ENCODE measurements at places on chromosomes 2 and 18.

- no peak for DNase-seq
Observed at GRCh38 chr2:197071790-197072436, 145.4 kb upstream of the PGAP1 start.

- no peak for DNase-seq
Observed at GRCh38 chr2:9770006-9770307, 73.3 kb upstream of the TAF1B start.

GRCh38 chr2:205770577-205770976, 88.3 kb downstream of the NRP2 start:
- no peak for DNase-seq

DNA sequence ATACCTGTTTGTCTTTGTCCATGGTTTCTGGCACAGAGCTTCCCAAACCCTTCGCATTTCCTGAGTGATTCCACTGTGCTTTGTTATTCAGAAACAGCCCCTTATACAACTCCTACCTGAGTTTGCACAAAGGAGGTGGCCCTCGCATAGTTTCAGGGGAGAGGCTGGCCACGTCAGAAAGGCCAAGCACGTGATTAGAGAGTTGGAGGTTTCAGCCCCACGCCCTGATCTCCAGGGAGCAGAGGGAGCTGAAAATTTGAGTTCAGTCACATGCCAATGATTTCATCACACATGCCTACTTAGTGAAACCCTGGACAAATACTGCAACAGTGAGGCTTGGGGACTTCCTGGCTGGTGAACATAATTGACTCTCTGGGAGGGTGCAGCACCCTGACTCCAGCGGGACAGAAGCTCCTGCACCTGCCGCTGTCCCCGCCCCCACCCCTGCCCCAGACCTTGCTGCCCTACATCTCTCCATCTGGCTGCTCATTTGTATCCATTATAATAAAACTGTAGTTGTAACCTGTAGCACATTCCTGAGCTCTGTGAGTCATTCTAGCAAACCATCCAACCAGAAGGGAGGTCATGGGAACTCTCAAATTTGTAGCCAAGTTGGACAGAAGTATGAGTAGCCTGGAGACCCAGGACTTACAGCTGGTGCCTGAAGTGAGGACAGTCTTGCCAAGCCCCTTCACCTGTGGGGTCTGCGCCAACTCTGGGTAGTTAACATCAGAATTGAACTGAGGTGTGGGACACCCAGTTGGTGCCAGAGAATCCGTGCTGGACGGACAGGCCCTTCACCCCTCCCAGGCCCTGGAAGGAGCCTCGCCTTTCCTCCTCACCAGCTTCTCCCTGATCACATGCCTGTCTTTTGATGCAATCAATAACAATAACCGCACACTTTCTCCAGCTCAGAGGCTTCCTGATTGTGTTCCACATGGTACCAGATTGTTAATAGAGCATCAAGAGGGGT, 224.3 kb downstream of the ANAPC1 start:
- no peak for DNase-seq

- no peak for DNase-seq
Observed at GRCh38 chr2:68721482-68722101, 13.0 kb upstream of the ARHGAP25 start.

- DNase-seq: no peak
Observed at GRCh38 chr2:224570328-224570993, 14.7 kb downstream of the CUL3 start.

GRCh38 chr18:79515331-79515730, 119.6 kb downstream of the NFATC1 start:
- no peak for DNase-seq

GRCh38 chr2:11008773-11009172, 97.0 kb downstream of the KCNF1 start:
- DNase-seq: no peak

DNA sequence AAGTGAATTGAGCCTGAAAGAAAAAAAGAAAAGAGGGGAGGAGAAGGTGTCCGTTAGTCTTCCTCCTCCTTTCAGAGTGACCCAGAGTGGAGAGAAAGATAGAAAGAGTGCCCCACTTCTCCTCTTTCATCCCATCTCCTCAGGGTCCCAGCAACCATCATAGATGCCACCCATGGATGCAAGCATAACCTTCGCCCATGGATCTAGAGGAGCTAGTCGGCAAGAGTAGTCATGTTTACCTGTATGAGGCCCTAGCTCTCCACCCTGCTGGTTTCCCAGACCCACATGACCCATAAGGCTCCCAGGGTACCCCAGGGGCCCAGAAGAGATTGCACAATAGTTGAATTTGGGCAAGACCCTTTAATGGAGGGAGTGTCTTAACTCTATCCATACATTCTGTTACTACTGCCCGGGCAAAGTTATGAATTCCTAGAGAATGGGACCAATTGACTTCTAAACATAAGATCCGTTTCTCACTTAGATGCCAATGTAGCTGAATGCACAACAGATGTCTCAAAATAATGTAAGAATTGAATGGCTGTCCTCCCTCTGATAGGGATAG, 56.1 kb upstream of the CDCA7 start:
- no peak for DNase-seq

DNA sequence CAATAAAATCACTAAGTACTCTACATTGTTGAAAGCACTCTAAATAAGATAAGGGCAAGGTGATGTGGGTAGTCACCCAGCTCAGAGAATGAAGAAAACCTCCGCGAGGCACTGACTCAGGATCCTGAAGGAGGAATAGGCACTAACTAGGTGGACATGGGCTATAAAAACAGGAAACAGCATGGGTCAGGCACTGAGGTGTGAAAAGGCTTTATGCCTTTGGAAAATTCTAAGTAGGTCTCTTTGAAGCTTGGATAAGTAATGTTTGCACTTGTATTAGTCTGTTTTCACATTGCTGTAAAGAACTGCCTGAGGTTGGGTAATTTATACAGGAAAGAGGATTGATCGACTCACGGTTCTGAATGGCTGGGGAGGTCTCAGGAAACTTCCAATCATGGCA, 161.6 kb downstream of the EPHA4 start:
- DNase-seq: no peak

DNA sequence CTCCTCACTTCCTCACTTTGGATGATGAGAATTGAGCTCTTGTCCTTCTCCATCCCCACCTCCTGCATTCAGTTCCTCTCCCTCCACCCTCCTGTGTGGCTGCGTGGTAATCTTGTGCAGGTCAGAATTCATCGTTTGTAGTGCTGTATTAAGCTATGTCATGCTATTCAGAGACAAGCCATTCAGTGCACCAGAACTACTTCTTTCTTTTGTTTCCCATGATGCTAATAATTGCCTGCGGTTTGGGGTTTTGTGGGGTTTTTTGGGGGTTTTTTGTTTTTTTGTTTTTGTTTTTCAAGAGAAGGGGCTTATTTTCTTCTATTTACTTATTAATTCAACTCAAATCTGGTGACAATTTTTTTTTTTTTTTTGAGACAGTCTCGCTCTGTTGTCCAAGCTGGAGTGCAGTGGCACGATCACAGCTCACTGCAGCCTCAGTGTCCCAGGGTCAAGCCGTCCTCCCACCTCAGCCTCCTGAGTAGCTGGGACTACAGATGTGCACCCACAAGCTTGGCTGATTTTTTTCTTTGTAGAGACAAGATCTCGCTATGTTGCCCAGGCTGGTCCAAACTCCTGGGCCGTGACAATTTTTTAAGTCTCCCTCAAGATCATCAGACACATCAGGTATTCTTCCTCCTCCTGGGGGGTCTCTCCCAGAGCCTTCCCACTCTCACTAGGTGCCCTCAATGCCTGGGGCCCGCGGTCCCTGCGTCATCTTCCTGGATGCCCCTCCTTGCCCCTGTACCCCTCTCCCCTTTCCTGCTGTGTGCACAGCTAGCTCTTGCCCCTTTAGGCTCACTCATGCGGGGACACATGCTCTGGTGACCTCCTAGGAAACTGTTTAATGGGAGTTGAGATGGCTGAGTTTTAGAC, 37.8 kb downstream of the MAL start:
- DNase-seq: no peak

DNA sequence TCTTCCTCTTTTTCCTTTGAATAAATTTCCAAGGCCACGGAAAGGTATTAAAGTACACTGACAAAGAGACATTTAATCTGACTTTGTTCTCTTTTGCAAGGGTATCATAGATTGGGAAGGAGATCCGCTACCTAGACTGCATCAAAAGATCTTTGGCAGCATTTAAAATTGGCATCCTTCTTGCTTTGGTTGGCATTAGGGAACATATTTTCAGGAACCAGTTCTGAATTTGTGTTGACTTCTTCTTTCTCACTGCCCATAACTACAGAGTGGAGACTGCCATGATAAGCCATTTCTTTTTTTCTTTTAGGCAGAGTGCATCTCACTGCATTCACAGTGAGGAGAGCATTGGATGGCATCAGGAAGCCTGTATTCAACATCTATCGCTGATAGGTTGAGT, 83.4 kb downstream of the DOCK10 start:
- no peak for DNase-seq

DNA sequence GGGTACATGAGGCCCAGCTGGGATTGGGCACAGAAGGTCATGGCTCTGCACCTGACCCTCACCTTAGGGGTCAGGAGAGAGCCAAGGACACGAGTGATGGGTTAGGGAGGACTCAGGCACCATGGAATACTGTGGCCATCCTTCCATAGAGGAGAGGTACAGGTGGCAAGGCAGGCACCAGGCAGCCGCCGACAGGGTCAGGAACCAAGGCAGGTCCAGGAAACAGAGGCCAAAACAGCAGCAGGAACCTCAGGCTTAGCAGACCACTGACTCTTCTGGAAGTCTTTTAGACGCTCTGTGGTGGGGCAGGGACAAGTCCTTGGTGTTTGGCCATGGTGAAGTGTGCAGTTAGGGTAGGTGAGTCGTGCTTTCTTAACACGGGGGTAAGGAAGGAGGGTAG, 128.0 kb downstream of the NEDD4L start:
- no peak for DNase-seq

DNA sequence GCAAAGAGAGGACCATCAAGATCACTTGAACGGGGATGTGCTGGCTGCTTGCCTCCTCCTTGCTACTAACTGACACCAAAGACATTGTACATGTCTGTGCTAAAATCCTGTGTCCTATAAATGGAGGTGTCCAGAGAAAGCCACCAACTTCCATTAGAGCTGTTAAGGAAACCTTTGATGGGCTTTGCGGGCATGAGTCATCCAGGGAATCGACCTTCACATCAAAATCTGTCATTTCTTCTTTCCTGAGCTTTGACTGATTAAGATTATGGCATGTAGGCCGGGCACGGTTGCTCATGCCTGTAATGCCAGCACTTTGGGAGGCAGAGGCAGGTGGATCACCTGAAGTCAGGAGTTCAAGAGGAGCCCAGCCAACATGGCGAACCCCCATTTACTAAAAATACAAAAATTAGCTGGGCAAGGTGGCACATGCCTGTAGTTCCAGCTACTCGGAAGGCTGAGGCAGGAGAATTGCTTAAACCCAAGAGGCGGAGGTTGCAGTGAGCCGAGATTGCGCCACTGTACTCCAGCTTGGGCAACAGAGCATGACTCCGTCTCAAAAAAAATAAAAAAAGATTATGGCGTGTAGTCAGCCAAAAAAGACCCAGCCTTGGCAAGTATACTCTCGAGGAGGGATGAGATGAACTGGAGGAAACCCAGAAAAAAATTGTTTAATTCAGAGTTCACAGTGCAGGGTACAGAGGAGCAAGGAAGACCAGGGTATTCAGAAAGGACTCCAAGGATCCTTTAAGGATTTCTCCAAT, 115.8 kb downstream of the CABLES1 start:
- DNase-seq: no peak

- no peak for DNase-seq
Observed at GRCh38 chr18:13464432-13465123, 246.0 kb downstream of the LDLRAD4 start.

DNA sequence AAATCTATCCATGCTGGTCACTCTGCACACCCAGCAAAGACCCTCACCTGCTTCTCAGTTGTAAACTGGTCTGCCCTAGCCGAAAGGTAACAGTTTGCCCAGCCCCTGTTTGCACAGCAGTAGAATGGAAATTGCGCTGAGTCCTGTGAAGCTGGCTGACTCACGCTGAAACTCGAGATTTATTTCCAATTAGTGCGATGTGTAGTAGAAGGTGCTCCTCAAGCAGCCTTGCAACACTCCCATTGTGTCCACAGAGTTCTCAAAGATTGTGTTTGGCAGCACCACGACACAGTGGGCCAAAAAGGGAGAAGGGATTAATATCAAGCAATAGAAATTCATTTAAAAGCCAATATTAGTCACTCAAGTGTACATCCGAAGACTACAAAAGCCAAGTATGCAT, 21.7 kb upstream of the APCDD1 start:
- DNase-seq: no peak

DNA sequence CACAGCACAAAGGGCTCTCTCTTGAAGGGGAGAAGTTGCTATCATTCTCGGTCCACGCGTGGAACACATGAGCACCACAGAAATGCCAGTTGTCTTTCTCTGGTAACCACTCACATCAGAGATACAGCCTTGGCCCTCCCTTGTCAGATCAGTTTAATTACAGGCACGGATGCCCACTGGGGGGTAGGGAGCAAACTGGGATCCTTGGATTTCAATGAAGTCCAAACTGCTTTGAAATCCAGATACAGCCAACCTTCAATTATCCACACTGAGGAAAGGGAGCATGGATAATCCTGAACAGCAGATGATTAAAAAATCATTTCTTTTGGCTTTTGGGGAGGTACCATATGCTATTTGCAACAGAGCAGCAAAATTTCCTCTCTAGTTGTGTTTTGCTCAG, 63.7 kb upstream of the DAPL1 start:
- no peak for DNase-seq

GRCh38 chr18:50622865-50623393, 63.0 kb downstream of the MAPK4 start:
- DNase-seq: no peak

- DNase-seq: no peak
Observed at GRCh38 chr2:120305937-120306490, 39.9 kb upstream of the INHBB start.

DNA sequence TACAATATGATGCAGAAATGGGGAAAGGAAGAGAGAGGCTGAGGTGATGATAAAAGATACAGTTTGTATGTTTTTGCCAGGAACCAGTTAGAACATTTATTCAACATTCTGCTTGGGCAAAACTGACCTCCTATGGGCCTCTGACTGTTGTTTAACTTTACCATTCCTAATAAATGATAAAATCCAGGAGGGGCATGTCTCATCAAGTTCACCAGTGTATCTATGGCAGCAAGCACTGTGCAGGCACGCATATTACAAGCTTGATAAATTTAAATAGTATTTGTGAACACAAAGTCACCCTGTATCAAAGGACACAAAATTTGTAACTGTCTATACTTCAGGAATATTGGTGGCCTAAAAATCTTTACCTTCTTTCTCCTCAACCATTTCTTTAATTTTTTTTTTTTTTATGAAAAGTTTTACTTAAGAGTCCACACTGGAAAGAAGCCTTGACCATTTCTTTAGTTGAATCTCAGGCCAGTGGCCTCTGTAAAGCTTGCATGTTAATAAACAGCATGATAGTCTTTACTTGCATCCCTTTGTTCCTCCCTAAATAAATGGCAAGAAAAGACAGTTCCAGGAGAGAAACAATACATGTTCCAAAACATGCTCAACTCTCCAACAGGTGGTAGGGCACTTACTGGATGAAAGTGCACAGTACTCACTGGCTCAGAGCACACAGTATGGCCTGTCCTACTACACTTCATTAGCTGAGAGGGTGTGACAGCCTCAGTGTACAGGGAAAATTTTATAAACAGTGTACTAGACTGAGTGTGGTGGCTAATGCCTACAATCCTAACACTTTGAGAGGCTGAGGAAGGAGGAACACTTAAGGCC, 52.3 kb downstream of the SOS1 start:
- DNase-seq: no peak

Data from AG04449 (cell line).